Foreskin melanocyte (primary cell): ENCODE measurements at places on chromosomes 11 and 22.

GRCh38 chr11:128684549-128685401 is 9.1 kb upstream of the FLI1 start:
- DNase-seq, result no peak

DNA sequence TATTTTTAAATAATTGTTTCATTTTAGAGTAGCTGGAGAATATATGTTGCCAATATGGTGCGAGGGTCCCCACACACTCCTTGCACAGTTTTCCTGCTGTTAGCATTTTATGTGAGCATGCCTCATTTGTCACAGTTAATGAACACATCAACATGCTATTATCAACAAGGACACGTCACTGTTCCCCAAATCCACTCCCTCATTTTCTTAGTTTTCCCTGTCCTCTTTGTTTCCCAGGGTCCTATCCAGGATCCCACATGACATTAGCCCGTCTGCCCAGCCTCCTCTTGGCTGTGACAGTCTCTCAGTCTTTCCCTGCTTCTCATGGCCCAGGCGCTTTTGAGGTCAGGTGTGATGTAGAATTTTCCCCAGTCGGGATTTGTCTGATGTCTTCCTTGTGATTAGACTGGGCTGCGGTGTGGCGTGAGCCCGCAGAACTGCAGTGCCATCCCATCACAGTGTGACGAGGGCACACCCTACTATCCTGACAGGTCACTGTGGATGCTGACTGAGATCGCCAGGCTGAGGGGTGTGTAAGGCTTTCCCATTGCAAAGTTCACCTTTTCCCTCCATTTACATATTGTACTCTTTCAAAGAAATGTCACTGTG is 450.6 kb upstream of the B3GAT1 start:
- DNase-seq, result no peak

- no peak for DNase-seq
These were observed 19.8 kb upstream of the PSMA1 start for GRCh38 chr11:14539982-14540421.

GRCh38 chr11:36564376-36565030 is 3.3 kb upstream of the RAG1 start:
- DNase-seq, result peak; percentile 53

DNA sequence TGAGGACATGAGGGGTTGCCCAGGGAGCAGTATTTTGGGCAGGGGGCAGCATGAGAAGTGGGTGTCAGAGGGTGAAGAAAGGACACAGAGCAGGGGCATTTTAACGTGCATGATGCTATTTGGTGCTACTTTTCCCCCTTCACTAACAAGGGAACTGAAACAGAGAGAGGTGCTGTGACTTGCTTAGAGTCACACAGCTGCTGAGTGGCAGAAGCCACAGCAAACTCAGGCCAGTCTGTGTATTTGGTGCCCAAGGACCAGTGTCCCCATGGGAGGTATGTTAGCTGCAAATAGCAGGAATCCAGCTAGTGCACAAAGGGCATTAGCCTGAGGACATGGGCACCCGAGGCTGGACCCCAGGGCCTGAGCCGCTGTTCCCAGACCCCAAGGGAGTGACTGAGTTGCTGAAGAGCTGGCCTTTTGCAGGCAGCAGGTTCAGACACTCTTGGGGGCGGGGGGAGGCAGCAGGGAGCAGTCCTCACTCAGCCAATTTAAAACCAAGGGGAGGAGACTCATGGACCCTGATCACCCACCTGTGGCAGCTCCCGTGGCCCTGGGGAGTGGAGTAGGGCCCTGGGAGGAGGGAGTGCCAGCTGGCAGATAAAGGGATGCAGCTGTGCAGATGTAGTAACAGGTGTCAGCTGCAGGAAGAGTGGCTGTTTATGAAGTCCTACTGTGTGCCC is 14.6 kb downstream of the PARVG start:
- DNase-seq, result no peak

- no peak for DNase-seq
These were observed 29.3 kb upstream of the MUC5B start for GRCh38 chr11:1193326-1194230.

DNA sequence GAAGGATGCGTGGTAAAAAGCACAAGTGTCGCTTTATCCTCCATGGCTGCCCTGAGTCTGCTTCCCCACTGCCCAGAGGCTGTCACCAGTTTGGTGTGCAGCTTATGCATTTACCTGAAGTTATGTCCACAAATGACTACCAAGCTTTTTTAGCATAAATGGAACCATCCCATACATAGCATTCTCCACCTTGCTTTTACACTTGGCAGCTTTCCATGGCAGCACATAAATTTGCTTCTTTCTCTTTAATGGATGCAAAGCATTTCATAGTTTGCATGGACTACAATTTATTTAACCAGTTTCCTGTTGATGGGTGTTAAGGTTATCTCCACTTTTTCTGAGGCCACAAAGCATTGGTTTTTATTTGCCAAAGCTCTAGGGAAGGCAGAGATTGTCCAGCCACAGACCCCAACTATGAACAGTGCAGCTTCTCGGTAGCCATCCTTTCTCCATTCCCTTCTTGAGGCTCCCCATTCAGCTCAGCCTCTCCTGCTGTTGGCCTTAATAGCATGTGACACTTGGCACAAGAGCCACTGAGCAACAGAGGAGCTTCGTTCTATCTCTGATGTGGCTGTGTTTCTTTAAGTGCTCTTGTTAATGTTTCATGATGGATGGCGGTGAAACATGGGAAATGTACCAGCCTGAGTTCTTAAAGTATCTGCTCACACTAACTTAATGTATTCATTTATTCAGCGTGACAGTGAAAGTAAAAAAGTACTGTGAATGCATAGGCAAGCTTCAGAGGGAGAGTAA is 59.8 kb upstream of the NAV2 start:
- DNase-seq, result no peak

GRCh38 chr22:27113641-27114040 is 456.3 kb downstream of the MIAT start:
- no peak for DNase-seq

GRCh38 chr11:62896049-62896448 is 15.4 kb downstream of the SLC3A2 start:
- DNase-seq, result no peak

DNA sequence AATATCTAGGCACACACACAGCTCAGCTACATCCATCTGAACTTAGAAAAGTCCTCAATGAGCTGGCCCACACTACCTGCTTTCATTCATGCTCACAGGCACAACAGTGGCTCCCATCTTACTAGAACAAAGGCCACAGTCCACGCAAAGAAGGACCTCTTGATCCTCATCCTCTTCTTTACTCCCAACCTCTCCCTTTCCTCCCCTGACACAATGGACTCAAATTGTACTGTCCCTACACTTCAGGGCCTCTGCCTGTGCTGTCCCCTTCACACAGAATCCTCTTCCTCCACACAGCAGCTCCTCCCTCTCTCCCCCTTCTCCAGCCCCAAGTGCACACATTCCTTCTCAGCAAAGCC is 12.7 kb downstream of the SMCO4 start:
- DNase-seq, result no peak

- no peak for DNase-seq
These were observed 542 bp downstream of the GCAT start for GRCh38 chr22:37808294-37808657.

GRCh38 chr22:47188261-47189055 is 426.0 kb downstream of the TBC1D22A start:
- DNase-seq, result no peak

DNA sequence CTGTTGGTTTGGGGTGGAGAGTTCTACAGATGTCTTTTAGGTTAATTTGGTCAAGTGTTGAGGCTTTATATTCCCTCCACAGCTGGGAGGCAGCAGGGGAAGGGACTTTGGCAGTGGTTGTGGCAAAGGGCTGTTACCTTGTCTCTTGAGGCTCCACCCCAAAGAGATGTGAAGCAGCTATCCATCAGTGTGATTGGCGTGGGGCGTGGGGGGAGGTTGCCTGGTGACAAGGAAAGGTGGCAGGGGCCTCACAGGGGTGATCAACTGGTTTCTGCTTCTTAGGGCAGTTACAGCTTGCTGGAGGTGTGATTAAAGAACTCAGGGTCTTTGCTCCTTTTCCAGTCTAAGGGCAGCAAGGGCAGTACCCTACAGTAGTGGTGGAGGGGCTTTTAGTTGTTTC is 59.3 kb downstream of the FANCF start:
- DNase-seq, result no peak

- no peak for DNase-seq
These were observed 77.0 kb upstream of the DDI1 start for GRCh38 chr11:103959279-103959942.
